ENCODE measurements at places on chromosomes 5 and 9.

DNA sequence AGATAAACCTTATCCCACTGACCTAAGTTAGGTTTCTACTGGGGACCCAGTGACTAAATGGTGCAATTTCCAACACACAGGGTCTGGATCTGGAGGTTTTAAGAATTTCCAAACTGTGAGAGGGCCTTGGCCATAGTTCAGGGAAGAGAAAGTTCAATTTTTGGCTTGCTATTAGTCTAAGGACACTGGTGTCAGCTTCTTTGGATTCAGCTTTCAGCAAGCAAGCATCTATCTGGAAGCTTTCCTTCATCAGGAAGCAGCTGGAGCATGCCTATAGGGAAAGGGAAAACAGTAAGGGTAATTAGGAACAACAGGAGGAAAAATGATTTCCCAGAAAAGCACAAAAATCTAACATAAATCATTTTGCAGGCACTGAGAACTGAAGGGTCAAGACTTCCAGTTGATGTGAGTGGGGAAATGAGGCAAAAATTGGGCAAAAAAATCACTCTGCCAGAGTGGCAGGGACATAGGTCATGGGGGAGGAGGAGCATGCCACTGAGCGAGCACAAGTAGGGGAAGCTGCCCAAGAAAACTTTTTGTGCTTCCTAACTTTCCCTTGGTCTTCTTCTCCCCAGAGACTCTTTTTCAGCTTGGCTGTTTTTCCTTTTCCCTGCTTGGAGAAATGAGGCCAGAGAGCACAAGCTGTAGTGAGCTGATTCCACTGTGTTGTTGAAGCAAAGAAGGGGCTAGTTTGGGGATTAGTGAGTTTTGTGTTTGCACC, 299.6 kb downstream of the FGF10 start:
- no peak for DNase-seq

DNA sequence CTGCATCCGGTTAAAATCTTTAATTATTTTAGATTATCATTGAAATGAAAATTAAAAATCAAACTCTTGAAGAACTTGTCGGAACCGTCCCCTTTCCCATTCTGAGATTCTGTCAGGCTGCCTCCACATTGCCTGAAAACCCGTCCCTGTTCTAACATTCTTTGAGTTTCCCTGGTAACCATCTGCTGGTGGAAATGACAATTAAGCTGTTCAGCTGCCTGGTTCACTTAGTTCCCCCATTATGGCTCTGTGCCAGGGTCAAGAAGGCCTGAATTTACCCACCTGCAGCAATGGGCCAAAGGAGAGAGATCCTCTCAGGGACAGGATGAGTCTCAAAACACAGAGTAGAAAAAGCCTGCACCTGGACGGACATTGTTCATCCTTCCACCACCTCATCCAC, 11.8 kb upstream of the TCOF1 start:
- DNase-seq = no peak

DNA sequence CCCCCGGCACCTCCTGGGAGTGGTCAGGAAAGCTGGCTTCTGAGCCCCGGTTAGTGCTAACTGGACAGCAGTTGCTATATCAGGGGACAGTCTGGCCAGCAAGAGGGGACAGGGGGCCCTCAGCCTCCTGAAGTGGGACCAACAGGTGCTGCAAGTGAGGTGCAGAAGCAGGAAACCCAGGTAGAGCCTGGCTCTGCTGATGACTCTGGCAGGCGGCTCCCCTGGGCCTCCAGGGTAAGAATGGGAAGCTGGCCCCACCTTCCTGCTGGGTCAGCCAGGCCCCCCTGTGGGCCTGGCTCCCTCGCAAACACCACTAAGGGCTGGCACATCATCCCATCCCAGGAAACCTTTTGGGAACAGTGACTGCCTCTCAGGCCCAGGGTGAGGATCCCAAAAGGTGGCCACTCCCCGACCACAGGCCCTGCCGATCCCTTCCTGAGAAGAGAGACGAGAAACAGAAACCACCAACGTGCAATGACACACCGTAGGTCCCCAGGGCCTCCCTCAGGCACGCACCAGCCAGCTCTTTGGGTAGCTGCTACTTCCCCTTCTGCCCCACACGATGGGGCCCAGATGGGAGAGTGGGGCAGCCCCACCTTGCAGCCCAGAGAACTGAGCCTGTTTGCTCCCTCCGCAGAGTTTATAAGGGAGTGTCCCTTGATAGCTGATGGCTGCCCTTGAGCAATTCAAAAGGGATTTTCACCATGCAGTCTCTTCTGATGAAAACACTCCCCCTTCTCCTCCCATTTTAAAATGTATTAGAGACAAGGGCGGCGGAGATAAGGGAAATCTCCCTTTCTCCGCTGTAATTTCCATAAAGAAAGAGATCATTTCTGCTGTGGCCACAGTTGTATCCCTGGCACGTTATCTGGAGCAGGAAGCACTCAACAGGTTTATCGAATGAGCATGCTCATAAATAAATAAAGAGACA, 76.8 kb downstream of the STK10 start:
- no peak for DNase-seq

- DNase-seq = no peak
Measured at GRCh38 chr9:33682551-33682950, 112.8 kb upstream of the PRSS3 start.

- peak; percentile 82 for DNase-seq
Measured at GRCh38 chr5:78527054-78527859, 121.3 kb downstream of the LHFPL2 start.

- no peak for DNase-seq
Measured at GRCh38 chr5:135032999-135033861, 798 bp downstream of the PITX1 start.

GRCh38 chr5:66987540-66987939, 209.1 kb downstream of the CD180 start:
- DNase-seq = no peak

DNA sequence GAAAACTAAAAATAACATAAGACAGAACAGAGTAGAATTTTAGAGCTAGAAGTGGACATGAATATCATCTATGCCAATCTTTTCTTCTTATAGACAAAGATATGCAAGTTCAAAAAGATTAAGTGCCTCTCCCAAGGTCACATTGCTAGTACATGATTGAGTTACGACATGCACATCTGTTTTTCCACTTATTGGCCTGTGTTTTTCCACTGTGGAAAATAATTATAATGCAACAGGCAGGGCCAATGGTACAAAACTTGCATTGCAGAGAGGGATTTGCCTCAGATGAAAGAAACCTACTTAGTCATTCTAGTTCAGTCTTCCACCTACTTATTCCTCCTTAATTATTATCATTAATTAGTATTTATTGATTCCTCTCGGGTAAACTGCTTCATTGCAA, 407.8 kb upstream of the SGCD start:
- DNase-seq = no peak
